ENCODE measurements at places on chromosomes 7 and 10.
A peak's percentile ranks its signal among the peaks of the same experiment; 100 is the strongest.

GRCh38 chr10:2094171-2094570, 356.8 kb upstream of the ADARB2 start:
- DNase-seq, result no peak

- DNase-seq, result no peak
These were observed 6.4 kb downstream of the HEPACAM2 start for GRCh38 chr7:93219868-93220267.

DNA sequence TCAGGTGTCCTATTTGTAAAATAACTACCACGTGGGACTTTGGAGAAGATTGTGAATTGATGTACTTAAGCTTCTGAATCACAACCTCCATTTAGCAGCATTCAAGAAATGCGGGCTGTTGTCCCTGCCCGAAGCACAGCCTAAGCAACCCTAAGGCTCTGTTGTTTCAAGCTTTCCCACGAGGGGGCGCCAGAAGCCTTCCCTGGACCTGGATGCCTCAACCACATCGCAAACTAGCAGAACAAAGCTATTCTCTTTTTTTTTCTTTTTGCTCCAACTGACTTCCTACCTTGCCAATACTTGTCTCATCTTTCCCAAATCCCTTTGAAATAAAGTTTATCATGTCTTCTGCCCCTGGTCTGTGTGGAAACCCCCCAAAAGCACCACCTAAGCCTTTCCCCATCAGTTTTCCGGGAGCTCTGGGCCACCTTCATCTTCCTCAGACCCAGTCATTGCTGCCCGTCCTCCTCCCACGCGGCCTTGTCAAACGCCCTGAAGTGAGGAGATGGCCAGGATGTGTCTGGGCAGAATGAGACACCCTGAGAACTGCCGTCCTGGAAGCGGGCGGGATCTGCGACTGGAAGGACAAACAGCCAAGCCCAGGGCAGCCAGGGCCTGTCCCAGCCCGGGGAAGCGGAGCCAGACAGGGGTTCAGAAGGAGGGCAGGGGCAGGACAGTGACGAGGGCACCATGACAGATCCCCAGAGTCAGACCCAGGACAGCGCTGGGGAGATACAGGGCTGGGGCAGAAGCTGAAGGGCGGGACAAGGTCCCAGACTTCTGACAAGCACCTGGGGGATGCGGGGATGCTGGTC, 112.7 kb downstream of the SLIT1 start:
- DNase-seq, result peak; percentile 71

DNA sequence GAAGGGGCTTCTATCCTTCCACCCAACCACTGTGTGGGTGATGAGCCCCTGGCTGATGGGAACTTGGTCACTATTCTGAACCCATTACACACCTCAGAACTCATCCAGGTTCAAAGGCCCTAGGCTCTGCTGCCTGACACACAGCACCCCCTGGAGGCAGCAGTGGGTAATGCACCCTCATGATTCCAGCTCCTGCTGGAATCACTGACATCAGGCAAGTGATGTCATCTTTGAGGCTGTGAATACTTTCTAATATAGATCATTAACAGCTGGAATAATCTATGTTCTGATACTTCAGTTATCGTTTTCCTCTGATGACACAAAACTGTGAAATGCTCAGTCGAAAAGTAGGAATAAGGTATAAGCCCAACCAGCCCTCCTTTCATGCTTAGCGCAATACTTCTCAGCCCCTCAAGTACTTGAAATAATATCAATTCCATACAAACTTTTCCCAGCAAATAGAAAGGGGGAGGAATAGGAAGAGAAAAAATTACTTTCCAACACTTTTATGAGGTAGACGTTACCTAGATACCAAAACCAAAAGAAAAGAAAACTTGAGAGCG, 7.5 kb upstream of the RBP3 start:
- DNase-seq, result peak; percentile 41

GRCh38 chr7:151456276-151456675, 16.3 kb upstream of the CRYGN start:
- no peak for DNase-seq

Data from RPMI8226 (cell line).